ENCODE measurements at places on chromosomes 1 and 21. TPM values are rescaled to one million over a fixed set of nuclear protein-coding genes. Genes with fewer than 3 reads are reported as not detected.

DNA sequence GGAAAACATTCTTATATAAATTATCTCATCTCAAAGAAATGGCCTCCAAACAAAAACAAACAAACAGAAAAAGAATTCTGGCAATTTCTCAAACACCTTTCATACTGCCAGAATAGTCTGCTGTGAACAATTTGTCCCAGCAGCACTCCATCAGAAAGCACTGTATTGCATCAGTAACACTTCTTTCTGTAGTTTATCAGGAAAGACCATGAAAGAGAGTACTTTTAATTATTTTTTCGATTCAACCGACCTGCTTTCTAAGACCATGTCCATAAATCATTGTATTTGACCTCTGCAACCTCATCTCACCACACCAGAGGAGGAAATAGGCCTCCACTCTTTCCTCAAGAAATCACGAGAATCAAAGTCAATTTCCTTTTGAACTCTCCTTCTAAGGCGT, 1579.9 kb downstream of the MRPL39 start:
- H3K4me1 ChIP-seq, result no peaks in the 10 kb centered on the region
- no peak overlapping the region for H3K27ac ChIP-seq
- H3K36me3 ChIP-seq, result no peaks in the 10 kb centered on the region
- DNase-seq, result no peak
- H3K27me3 ChIP-seq, result no peaks in the 10 kb centered on the region
- no peak overlapping the region for H3K4me3 ChIP-seq

- no peaks in the 10 kb centered on the region for H3K27me3 ChIP-seq
- peaks cover 8% of the 10 kb centered on the region for H3K4me1 ChIP-seq
Observed at GRCh38 chr1:35810096-35810881, 2.5 kb downstream of the AGO4 start.

- no peaks in the 10 kb centered on the region for H3K36me3 ChIP-seq
- H3K27ac ChIP-seq, result no peak overlapping the region
- H3K4me1 ChIP-seq, result no peaks in the 10 kb centered on the region
- no peaks in the 10 kb centered on the region for H3K27me3 ChIP-seq
Observed at GRCh38 chr1:93708734-93709481, 27.3 kb upstream of the BCAR3 start.

DNA sequence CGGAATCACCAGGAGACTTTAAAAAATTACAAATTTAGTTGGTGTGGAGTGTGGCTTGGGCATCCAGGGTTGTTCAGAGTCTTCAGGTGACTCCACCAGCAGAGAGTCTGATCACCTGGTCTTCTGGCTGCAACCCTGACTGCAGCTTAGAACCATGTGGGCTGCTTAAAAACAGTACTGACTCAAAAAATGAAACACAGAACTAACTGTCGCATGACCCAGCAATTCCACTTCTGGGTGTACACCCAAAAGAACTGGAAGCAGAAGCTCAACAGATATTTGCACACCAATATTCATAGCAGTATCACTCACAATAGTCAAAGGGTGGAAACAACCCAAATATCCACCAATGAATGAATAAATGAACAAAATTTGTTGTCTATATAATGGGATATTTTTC, 17.3 kb downstream of the TLR5 start:
- no peak overlapping the region for H3K4me3 ChIP-seq
- H3K27me3 ChIP-seq, result no peaks in the 10 kb centered on the region
- H3K4me1 ChIP-seq, result no peaks in the 10 kb centered on the region
- DNase-seq, result no peak
- no peak overlapping the region for H3K27ac ChIP-seq
- H3K36me3 ChIP-seq, result no peaks in the 10 kb centered on the region

- no peak for DNase-seq
- H3K4me3 ChIP-seq, result no peak overlapping the region
- no peaks in the 10 kb centered on the region for H3K36me3 ChIP-seq
- no peak overlapping the region for H3K27ac ChIP-seq
- H3K27me3 ChIP-seq, result no peaks in the 10 kb centered on the region
Observed at GRCh38 chr1:246398126-246398813, 108.8 kb downstream of the SMYD3 start.

GRCh38 chr21:37119421-37120218, 46.6 kb downstream of the TTC3 start:
- no peaks in the 10 kb centered on the region for H3K27me3 ChIP-seq
- DNase-seq, result no peak
- H3K36me3 ChIP-seq, result no peaks in the 10 kb centered on the region
- no peak overlapping the region for H3K4me3 ChIP-seq
- no peaks in the 10 kb centered on the region for H3K4me1 ChIP-seq

OTUD7B gene
- 33.7 TPM for total RNA-seq
